Heart right ventricle (tissue), 16 donors: ENCODE measurements at places on chromosomes 13 and 19. TPM values are rescaled to one million over a fixed set of nuclear protein-coding genes. Genes with fewer than 3 reads are reported as not detected.

DNA sequence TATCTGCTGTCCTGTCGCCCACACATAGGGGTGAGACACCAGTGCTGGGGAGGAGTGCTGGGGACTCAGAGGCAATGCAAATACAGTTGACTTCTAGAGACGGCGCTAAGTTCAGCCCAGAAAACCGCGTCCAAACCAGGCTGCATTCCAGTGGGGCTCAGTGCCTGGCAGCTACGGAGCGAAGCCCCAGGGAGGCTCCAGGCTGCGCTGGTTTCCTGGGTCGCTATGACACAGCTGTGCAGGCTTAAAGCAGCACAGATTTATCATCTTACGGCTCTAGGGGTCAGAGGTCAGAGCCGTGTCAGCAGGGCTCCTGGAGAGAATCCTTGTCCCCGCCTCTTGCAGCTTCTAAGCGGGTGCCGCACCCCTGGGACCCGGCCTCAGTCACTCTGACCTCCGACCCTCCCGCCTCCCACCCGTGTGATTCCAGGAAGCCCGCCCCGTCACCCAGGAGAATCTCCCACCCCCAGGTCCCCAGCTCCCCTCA is 61.6 kb downstream of the ANKRD10 start:
- DNase-seq: no peak

ZNF506 gene
- polyA plus RNA-seq: 8.6 TPM

SLC46A3 gene
- polyA plus RNA-seq: 10.6 TPM

DNA sequence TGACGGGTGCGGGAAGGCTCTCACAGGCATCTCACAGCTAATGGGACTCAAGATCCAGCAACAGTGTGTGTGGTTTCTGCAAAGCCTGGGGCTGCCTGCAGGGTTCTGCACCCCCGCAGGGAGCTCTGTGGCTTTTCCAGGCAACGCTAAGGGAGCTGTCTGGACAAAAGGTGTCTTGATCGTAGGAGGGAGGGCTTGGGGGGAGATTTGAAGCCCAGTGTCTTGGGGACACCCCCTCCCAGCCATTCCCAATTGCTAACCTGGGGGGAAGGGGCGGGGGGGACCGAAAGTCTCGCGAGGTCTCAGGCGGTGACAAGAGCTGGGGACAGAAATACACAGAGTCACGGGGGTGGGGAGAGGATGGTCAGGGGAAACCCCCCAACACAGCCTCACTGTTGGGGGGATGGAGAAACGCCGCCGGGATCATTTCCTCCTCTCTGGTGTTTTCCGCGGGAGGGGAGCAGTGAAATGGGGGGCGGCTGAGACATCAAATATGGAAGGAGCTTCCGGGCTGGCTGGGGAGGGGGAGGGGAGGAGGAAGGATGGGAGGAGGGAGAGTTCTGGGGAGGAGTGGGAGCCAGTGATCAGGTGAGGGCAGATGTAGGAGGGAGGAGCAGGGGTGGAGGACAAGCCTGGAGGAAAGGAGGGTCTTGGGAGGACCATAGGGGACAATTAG is 13.3 kb downstream of the KCNC3 start:
- no peak for DNase-seq

GRCh38 chr13:27008733-27009132 is 162.9 kb downstream of the USP12 start:
- no peak for DNase-seq

COL4A1 gene
- polyA plus RNA-seq: 234 TPM

GRCh38 chr13:44537248-44537647 is 38.9 kb downstream of the TSC22D1 start:
- DNase-seq: no peak

HCST gene
- 17.6 TPM for polyA plus RNA-seq
